ENCODE measurements at places on chromosomes 4 and X.

- DNase-seq: no peak
Observed at GRCh38 chr4:184851200-184851541, 25.4 kb upstream of the ACSL1 start.

- DNase-seq: no peak
Observed at GRCh38 chr4:71847300-71847699, 63.4 kb upstream of the GC start.

- DNase-seq: no peak
Observed at GRCh38 chr4:76811604-76812412, 86.1 kb downstream of the SOWAHB start.

GRCh38 chr4:182918044-182918607 lies 940 bp upstream of the DCTD start:
- no peak for DNase-seq

DNA sequence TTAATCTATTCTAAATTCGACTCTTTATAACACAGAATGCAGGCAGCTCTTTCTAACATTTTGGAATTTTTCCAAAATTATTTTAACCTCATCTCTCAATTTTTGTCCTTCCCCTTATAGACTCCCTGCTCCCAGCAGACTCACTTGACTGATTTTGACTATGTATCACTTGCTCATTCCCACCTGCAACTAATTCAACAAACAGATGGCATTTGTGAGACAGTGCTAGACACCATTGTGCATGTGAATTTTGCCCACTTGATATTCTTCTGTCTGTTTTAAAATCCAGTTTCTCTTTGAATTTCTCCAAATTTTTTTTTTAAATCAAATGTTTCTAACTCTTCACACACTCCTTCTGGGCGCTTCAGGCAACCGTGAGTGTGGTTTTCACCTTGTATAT lies 1534.0 kb downstream of the PCDH7 start:
- no peak for DNase-seq

DNA sequence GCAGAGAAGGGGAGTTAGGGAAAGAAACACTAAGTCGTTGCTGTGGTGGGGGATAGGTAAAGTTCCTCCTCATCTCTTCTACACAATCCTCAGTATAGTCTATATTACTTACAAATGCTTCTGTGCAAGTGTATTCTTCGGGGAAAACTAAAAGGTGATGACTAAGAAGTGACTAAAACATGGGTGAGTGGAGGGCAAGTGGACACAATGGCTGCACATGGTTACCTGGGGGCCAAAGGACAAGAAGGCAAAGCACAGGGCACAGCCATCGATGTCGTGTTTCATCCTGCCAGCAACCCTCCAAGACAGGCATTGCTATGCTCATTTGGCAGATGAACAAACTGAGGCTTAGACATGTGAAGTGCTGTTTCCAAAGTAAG lies 35.5 kb upstream of the CCKAR start:
- no peak for DNase-seq

DNA sequence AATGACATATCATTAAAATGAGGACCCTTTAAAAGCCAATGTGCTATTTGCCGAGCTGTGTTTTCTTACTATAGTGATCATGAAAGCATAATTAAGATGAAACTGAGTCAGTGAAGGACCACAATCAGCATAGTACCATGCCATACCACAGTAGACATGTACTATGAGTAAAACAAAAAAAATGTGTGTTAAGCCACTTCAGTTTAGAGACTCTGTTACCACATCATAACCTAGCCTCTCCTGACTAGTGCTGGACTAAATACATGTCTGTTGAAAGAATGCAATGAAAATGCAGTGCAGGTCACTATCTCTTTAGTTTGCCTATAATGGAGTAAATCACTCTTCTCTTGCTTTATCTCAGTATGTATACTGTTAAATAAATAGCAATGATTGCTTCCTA lies 12.3 kb upstream of the DDX53 start:
- DNase-seq: no peak

- no peak for DNase-seq
Observed at GRCh38 chr4:127250577-127250976, 382.2 kb upstream of the INTU start.

- peak; percentile 51 for DNase-seq
Observed at GRCh38 chrX:48071064-48071985, at the start of gene ZNF630. ZNF630 (minus strand) TSS chrX:48071640; CDS start chrX:48066886, 4,754 bp downstream.

- DNase-seq: no peak
Observed at GRCh38 chr4:114400531-114400930, 198.1 kb upstream of the UGT8 start.

- DNase-seq: no peak
Observed at GRCh38 chr4:88308587-88308986, 24.2 kb upstream of the PPM1K start.

- no peak for DNase-seq
Observed at GRCh38 chrX:109857584-109858228, 124.6 kb upstream of the ACSL4 start.

GRCh38 chr4:39464886-39465501 lies 6.1 kb downstream of the LIAS start:
- no peak for DNase-seq

GRCh38 chr4:55830048-55830447 lies 10.5 kb downstream of the EXOC1L start:
- no peak for DNase-seq

DNA sequence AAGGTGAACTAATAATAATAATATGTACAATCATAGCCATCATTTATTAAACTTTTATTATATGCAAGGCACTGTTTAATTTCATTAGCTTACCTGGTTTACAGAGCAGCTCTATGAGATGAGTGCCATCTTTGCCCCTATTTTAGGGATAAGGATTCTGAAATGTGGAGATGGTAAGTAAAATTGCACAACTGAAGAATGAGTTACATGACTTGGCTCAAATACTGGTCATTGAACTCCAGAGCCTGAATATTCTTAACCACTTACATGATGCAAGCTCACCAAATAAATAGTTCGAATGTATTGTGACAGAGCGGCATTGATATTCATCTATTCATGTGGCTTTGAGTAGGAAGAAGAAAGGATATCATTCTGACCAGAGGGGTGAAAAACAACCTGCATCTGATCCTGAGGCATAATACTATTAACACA lies 11.7 kb downstream of the ALB start:
- DNase-seq: no peak

DNA sequence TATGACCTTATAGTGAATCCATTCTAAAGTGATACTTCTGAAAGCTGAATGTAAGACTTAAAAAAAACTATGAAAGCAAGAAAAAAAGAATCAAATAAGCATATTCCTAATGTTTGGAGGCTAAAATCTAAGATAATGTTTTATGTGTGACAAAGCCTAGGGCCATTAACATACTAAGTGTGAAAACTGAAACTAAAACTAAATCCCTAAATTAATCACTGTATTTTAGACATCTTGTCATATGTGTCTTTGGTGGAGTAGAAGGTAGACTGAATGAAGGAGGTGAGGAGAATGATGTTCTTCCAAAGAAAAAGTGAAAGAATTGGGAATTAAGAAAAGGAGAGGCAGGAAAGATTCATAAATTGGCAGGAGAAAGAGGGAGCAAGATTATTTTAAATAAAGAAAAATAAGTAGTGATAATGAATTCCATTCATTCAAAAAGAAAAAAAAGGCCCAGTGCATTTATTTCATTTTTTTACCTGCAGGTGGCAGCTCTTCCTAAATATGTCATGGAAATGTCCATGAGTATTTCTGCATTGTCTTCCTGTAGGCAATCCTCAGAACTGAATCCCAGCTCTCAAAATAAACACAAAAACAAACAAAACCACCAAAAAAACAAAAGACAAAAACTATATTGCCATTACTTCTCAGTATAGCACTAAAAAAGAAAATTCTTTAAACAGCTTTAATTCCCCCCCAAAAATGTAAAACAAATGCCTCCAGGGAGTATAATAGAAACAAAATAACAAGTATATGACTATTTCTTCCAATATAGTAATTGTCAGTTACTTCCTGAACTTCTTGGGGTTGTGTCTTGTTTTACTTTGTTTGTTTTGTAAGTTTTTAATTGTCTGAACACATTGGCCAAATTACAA lies 17.0 kb upstream of the AP1AR start:
- no peak for DNase-seq

DNA sequence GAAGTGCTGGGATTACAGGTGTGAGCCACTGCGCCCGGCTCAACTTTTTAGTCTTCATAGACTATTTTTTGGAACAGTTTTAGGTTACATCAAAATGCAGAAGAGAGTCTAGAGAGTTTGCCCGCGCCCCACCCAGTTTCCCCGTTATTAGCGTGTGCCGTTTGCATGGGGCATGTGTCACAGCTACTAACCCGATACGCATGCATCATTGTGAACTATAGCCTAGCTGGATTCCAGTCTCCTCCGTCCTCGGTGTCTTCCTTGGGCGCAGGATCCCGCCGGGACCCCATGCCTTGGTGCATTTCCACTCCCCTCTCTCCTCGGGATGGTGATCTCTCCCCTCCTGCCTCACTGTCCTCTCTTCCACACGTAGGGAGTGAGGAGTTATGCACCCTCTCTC lies 85.5 kb upstream of the ADRA2C start:
- no peak for DNase-seq

DNA sequence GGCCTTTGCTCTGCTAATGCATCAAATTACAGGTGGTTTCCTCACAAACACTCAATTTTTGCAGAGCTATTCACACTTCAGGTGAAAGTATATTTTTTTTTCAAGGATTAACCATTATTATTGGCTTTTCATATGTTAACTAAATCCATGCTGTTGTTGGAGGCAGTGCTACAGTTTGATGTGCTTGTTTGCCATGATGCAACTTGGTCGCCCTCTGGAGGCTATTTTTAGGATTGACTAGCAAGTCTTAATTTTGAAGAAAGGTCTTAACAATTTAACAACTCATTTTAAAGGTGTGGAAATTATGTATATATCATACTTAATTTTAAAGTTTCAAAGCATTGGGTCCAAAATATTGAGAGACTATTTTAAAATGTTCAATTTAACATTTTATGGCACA lies 168.8 kb upstream of the FAM47A start:
- no peak for DNase-seq

- no peak for DNase-seq
Observed at GRCh38 chrX:113741744-113742143, 842.1 kb upstream of the HTR2C start.

DNA sequence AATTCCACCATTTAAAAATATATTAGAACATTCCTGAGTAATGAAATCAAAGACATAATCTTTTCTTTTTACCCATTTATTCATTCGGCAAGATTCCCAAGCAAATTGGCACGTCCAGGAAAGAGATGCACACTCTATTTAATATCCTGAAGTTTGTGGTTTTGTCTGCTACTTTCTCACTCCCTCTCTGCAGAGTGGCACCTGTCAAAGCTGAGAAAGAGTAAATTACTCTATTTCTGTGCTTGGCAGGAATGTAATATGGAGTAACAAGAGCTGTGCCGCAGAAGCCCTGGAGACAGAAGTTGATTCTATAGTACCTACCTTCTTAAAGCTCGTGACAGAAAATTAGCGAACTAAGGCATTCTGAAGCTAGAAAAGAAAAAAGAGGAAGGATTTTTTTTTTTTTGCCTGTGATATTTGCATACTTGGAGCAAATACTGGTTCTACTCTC lies 5.5 kb downstream of the GSTCD start:
- DNase-seq: no peak

Measured in activated T-cell treated with anti-CD3 and anti-CD28 coated beads, Interleukin-2, amount 50 U/mL, for 4 hours (primary cell).